Right atrium auricular region (tissue), 2 donors: ENCODE measurements at places on chromosomes 16 and 17. TPM values are rescaled to one million over a fixed set of nuclear protein-coding genes. Genes with fewer than 3 reads are reported as not detected.

CHMP1A gene
- 73.3 TPM for total RNA-seq

AATF gene
- 17.8 TPM for total RNA-seq

G6PC1 gene
- total RNA-seq, result not detected

HS3ST3B1 gene
- 2.8 TPM for total RNA-seq

PIK3R6 gene
- total RNA-seq, result 0.51 TPM

PPP4C gene
- 23.2 TPM for total RNA-seq

KRTAP1-5 gene
- total RNA-seq, result not detected

KRTAP17-1 gene
- total RNA-seq, result not detected

PRR14 gene
- total RNA-seq, result 12.3 TPM

- no peak overlapping the region for H3K27ac ChIP-seq
- H3K36me3 ChIP-seq, result no peaks in the 10 kb centered on the region
- DNase-seq, result no peak
These were observed 20.9 kb downstream of the NACA2 start for GRCh38 chr17:61570118-61570517.

DNA sequence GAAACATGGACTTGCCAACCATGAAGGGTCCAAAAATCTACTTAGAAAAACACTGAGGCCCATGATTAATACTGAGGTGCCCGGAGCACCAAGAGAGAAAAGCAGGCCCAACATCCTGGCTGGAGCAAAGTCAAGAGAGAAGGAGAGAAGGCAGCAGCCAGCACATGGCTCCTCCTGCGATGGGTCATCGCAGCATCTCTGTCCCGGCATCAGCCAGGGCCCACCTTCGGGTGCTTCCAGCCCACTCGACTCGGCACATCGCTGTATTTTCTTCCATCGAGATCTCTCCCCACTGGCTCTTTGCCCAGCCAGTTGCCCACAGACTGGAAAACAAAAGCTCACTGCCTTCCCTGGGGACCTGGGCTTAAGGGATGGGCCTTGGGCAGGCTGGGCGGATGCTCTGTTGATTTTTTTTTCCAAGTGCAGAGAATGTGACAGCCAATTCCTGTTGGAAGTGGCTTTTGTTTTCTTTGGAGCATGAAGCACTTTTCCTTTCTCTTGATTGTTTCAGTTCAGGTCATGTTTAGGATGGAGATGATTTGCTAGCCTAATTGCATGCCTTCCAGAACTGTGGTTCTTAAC, 58.1 kb downstream of the CYB5B start:
- no peaks in the 10 kb centered on the region for H3K27me3 ChIP-seq
- peak; percentile 69 for DNase-seq
- peaks cover 28% of the 10 kb centered on the region for H3K4me1 ChIP-seq
- peak overlapping the region; percentile 30 for H3K4me3 ChIP-seq

GRCh38 chr16:86191663-86192062, 292.7 kb downstream of the IRF8 start:
- DNase-seq, result no peak
- H3K4me1 ChIP-seq, result no peaks in the 10 kb centered on the region
- H3K4me3 ChIP-seq, result no peak overlapping the region
- H3K27ac ChIP-seq, result no peak overlapping the region
- H3K27me3 ChIP-seq, result no peaks in the 10 kb centered on the region

DNA sequence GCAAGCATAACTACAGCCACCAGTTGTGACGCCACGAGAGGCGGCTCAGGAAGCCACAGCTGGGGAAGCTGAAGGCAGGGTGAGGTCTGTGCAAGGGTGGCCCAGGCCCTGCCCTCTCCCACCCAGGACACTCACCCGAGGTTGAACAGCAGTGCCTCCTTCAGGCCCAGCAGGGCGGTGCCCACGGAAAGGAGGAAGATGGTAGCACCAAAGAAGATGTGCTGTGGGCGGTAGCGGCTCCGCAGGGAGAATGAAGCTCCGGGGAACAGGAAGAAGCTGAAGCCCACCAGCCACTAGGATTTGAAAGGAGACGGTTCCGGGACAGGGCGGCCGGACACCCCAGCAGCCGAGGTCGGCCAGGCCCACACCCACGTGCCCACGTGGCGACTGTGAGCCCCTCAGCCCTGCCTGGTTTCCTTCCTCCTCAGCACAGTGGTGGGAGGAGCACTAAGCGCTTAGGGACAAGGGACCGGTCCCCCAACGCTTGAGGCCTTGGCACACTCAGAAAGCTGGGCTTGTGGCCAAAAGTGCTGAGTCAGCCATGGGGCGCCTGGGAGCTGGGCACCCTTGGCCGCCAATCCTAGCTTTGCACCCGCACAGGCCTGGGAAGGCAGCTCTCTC, 11.0 kb downstream of the CYB561 start:
- peak overlapping the region; percentile 83 for H3K27ac ChIP-seq
- no peak overlapping the region for H3K4me3 ChIP-seq
- H3K27me3 ChIP-seq, result no peaks in the 10 kb centered on the region
- no peak for DNase-seq

DNA sequence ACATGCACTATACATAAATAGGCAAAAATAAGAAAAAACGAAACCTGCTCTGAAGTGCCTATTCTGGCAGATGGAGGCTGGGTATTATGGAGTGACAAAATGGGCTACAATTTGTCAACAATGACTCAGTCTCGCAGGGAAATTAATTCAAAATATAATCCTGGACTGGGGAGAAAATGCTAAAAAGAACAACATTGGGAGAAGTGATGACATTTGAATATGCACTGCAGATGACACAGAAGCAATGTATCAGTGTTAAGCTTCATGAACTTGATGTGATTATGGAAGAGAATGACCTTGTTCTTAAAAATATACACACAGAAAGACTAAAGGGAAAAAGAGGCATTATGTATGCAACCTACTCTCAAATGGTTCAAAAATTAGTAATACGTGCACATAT, 74.8 kb upstream of the PSMD7 start:
- H3K4me1 ChIP-seq, result no peaks in the 10 kb centered on the region
- no peak for DNase-seq
- no peak overlapping the region for H3K4me3 ChIP-seq

DNA sequence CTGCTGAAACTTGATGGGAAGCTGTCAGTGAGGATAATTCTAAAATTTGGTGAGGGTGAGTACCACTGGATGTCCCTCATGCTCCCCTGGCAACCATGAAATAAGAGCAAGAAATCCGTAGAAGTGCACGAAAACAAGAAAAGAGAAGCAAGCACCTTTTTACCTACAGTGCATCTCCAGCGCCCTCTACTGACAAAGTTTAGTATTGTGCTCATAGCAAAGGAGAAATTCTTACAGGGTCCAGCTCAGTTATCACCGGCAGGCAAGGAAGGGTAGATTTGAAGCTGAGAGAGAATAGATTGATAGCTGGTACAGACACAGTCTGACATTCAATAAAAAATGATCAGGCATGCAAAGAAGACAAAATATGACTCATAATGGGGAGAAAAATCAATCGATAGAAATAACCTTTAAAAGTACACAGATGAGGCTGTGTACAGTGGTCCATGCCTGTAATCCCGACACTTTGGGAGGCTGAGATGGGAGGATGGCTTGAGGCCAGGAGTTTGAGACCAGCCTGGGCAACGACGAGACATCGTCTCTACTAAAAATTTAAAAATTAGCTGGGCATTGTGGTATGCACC, 28.3 kb upstream of the TEX2 start:
- DNase-seq, result no peak
- no peaks in the 10 kb centered on the region for H3K27me3 ChIP-seq
- H3K4me3 ChIP-seq, result no peak overlapping the region
- H3K36me3 ChIP-seq, result no peaks in the 10 kb centered on the region
- no peaks in the 10 kb centered on the region for H3K4me1 ChIP-seq

DNA sequence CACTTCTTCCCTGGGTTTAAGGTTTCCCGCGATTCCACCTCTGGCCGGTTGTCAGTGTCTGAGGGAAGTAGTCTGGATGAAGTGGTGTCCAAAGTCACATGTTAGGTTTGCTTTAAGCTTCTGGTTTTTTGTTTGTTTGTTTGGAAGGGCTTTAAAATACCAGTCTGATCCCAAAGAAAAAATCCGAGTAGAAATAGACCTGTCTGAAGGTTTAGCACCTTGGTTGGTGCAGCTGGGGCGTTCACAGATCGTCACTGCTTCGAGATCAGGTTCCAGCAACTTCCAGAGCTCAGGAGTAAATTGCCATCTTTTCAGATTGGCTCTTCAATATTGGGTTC, 567 bp downstream of the TMEM97 start:
- H3K27ac ChIP-seq, result peak overlapping the region; percentile 47
- no peak for DNase-seq
- no peaks in the 10 kb centered on the region for H3K27me3 ChIP-seq
- H3K4me1 ChIP-seq, result peaks cover 18% of the 10 kb centered on the region
- peak overlapping the region; percentile 64 for H3K4me3 ChIP-seq

GRCh38 chr16:79723583-79724168, 123.1 kb upstream of the MAF start:
- no peaks in the 10 kb centered on the region for H3K4me1 ChIP-seq
- H3K36me3 ChIP-seq, result no peaks in the 10 kb centered on the region
- no peak overlapping the region for H3K27ac ChIP-seq

GRCh38 chr16:22765479-22765878, 48.5 kb upstream of the HS3ST2 start:
- H3K4me3 ChIP-seq, result no peak overlapping the region
- H3K27ac ChIP-seq, result no peak overlapping the region
- H3K4me1 ChIP-seq, result peaks cover 5% of the 10 kb centered on the region

- H3K27ac ChIP-seq, result no peak overlapping the region
- DNase-seq, result no peak
- H3K4me1 ChIP-seq, result no peaks in the 10 kb centered on the region
- H3K27me3 ChIP-seq, result no peaks in the 10 kb centered on the region
- H3K36me3 ChIP-seq, result no peaks in the 10 kb centered on the region
These were observed 89.1 kb downstream of the KATNIP start for GRCh38 chr16:27638833-27639560.

DNA sequence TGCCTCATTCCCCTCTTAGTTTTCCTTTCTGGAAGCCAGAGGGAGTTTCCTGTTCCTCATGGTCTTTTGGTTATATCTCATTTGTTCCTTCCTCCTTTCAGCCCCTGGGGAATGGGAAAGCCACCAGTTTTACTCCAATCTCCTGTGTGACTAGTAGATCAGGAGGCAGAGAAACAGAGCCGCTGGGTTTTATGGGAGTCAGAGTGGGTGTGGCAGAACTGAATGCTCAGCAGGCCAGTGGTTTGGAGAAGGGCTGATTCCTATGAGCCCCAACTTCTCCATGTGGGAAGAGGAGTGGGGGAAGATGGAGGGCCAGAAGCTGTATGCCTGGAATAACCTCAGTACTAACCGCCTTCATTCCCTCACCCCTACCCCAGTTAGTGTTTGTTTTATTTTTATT, 4.1 kb downstream of the DNAH2 start:
- no peak overlapping the region for H3K27ac ChIP-seq
- no peaks in the 10 kb centered on the region for H3K27me3 ChIP-seq
- DNase-seq, result no peak
- no peaks in the 10 kb centered on the region for H3K4me1 ChIP-seq
- no peak overlapping the region for H3K4me3 ChIP-seq
- H3K36me3 ChIP-seq, result no peaks in the 10 kb centered on the region

- H3K36me3 ChIP-seq, result no peaks in the 10 kb centered on the region
- H3K4me1 ChIP-seq, result peaks cover 17% of the 10 kb centered on the region
- H3K4me3 ChIP-seq, result no peak overlapping the region
- no peaks in the 10 kb centered on the region for H3K27me3 ChIP-seq
These were observed 3.8 kb upstream of the CRYM start for GRCh38 chr16:21281698-21282389.

DNA sequence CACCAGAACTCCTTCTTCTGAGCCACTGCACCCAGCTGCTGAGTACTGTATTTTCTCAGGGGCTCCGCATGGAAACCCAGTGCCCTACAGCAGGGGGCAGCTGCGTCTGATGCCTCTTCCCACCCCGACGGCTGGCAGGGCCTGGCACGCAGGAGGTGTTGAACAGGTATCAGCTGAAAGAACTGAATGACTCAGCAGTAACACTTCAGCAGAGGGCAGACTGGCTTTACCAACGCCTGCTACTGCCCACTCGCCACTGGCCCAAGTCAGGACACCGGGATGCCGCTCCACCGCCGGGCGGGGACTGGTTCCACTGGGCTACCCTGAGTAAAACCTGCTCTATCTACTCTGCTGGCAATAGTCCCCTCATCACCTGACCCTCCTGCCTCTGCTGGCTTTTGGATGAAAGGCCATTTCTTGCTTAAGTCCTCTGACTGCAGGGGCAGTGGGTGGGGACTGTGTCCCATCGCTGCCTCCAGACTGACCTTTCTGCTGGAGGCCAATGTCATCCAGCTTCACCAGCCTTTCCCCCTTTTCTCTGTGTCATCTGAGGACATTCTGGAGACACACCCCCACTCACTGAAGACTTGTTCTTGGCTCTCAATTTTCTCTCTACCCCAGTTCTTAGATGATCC, 100.4 kb upstream of the FA2H start:
- H3K4me3 ChIP-seq, result no peak overlapping the region
- DNase-seq, result no peak
- H3K27ac ChIP-seq, result no peak overlapping the region
- no peaks in the 10 kb centered on the region for H3K27me3 ChIP-seq
- H3K36me3 ChIP-seq, result peaks cover 40% of the 10 kb centered on the region

GRCh38 chr16:49158029-49158642, 123.5 kb downstream of the CBLN1 start:
- no peak for DNase-seq
- H3K4me3 ChIP-seq, result no peak overlapping the region
- no peaks in the 10 kb centered on the region for H3K36me3 ChIP-seq

DNA sequence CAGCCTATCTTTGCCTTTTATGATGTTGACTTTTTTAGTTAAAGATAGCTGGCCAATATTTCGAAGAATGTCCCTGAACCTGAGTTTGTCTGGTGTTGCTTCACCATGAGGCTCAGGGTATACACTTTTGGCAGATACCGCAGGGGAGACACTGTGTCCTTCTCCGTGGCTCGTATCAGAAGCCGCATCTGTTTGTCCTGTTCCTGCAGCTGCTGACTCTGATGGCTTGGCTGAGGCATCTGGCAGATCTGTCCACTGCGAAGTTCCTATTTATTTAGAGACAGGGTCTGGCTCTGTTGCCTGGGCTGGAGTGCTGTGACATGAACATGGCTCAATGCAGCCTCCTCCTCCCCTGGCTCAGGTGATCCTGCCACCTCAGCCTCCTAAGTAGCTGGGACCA, 93.5 kb downstream of the CRISPLD2 start:
- peaks cover 31% of the 10 kb centered on the region for H3K4me1 ChIP-seq
- no peak overlapping the region for H3K4me3 ChIP-seq

DNA sequence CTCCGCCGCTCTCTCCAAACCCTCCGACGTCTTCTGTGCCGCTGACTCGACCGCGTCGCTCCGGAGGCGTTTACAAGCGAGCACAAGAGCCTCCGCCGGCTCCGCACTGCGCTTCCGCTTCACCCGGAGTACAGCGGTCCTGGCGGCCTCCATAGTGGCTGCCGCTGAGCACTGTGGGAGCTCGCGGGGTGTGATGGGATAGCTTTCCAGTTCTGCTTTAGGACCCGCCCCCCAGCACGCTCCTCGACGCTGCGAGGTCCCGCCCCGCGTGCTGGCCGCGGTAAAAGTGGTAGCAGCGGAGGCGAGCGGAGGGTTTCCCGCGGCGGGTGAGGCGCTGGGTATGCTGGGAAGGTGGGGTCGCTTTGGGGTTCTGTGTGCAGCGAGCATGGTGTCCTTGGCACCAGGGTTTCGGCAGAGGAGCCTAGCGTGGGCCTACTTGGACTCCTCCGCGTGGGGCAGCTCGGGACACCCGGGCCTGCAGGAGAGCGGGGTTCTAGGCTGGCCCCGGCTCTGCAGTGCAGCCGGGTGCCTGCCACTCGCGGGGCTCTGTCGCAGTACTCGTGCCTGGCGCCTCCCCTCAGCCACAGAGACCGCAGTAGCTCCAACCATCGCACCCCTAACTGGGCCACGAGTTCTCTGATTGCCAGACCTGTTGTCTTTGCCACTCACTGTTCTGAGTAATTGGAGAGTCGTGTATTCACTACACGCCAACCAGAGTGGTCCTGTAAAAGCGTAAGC, at the start of the genes PRMT7 and SLC7A6OS:
PRMT7 (plus strand) TSS at position 246 of the 738 bp plus-strand sequence. CDS start 4,961 bp downstream, outside the sequence.
SLC7A6OS (minus strand) TSS at position 173 of the 738 bp plus-strand sequence; CDS start at position 153, 20 bp downstream.
- H3K36me3 ChIP-seq, result peaks cover 5% of the 10 kb centered on the region
- DNase-seq, result peak; percentile 86
- peak within 1 kb of the TSS; percentile 69 for H3K27ac ChIP-seq
- no peaks in the 10 kb centered on the region for H3K4me1 ChIP-seq
